ENCODE measurements at places on chromosomes 6 and 20.

DNA sequence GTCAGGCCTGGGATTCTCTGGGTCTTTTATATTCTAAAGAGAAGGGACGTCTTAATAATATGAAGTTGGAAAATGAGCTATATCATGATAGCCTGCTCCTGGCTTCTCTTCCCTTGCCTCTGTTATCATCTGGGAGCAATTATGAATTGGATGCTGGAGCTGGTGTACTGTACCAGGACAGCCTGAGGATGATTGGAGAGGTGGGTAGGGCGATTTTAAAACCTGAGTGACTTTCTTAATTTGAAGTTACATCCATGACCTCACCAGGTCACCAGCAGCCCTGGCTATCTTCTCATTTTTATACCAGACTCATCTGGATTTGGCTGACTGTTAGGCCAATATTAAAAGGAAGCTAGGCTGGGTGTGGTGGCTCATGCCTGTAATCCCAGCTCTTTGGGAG, 317.6 kb downstream of the CLIC5 start:
- DNase-seq = no peak

GRCh38 chr20:23666189-23666588, 22.6 kb downstream of the CST4 start:
- DNase-seq = no peak

GRCh38 chr6:28490205-28490890, 25.2 kb downstream of the GPX6 start:
- no peak for DNase-seq

- DNase-seq = peak; percentile 34
Measured at GRCh38 chr6:136037242-136037875, 185.9 kb downstream of the PDE7B start.

DNA sequence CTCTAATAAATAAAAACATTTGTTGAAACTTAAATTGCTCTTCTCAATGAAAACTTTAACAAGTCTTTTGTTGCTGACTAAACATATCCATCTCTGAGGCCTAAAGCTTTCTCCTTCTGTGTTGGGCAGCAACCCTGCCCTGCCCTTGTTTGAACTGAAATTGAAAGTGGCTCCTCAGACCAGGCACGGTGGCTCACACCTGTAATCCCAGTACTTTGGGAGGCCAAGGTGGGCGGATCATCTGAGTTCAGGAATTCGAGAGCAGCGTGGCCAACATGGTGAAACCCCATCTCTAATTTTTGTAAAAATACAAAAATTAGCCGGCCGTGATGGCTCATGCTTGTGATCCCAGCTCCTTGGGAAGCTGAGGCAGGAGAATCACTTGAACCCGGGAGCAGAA, 29.2 kb upstream of the GNRH2 start:
- DNase-seq = no peak

GRCh38 chr6:111269401-111269970, 182.2 kb downstream of the SLC16A10 start:
- no peak for DNase-seq

DNA sequence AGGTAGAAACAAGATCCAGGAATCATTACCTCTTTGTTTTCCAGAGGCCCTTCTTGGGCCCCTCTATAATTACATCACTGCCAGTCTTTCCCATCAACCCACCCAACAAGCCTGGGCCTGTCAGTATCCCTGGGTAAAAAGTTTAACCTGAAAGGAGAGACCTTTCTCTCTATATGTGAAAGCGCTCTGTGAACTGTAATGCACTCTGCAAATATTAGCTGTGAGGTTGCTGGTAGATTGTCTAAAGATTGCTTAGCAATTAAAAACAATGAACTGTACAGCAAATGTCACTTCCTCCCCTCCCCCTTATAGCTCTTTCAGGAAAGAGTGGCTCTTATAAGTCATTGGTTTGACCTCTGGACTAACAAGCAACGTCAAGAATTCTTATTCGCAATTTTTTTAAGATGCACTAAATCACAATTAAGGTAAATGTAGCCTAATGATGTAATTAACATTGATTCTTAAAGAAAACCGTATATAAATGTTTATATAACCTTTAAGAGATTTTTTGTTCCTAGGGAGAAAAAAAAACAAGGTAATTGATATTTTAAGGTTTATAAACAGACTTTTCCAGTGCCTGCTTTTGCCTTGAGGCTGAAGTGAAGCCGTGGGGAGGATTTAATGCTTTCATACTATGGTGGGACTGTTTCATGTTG, 18.4 kb downstream of the ECT2L start:
- DNase-seq = no peak

DNA sequence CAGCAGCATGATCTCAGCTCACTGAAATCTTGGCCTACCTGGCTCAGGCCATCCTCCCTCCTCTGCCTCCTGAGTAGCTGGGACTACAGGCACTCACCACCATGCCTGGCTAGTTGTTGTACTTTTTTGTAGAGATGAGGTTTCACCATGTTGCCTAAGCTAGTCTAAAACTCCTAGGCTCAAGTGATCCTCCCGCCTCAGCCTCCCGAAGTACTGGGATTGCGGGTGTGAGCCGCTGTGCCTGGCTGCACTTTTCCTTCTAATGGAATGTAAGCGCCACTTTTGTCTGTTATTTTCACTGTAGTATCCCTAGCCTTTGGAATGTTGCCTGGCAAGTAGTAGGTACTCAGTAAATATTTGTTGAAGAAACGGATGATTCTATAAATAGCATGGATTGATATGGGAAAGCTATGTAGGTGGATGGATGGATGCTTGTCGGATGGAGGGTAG, 10.4 kb upstream of the TRIB3 start:
- DNase-seq = no peak

DNA sequence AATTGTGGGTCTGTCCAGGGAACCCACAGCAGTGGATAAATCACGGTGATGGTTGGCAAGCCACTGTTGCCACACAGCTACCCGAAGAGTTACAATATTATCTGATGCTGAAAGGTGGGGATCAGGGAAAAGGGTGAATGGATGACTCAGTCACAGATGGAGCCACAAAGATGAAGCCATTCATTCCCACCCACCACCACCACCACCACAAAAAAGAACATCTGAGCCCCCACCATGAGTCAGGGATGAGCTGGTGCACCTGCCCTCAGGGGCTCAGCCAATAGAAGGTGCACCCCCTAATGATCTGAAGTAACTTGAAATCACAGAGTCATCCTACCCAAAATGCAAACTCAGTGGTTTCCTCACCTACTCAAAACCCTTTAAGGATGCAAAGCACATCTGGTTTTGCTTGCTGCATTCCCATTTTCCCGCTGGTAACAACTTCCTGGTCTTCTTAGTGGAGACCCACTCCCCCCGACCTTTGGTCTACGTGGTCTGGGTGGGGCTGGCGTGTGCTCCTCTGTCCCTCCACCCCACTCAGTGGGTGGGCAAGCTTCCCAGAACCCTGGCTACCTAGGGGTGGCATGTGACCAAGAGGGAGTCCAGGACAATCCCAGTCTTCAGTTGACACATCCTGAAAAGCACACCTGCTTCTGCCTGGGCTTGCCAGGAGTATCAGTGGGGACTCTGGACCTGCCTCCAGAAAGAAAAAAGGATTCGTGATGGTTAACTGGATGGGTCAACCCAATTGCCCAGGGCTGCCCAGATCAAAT, 125.5 kb downstream of the ANKRD60 start:
- DNase-seq = peak; percentile 8

- DNase-seq = no peak
Measured at GRCh38 chr6:123519189-123519505, 117.6 kb downstream of the TRDN start.

DNA sequence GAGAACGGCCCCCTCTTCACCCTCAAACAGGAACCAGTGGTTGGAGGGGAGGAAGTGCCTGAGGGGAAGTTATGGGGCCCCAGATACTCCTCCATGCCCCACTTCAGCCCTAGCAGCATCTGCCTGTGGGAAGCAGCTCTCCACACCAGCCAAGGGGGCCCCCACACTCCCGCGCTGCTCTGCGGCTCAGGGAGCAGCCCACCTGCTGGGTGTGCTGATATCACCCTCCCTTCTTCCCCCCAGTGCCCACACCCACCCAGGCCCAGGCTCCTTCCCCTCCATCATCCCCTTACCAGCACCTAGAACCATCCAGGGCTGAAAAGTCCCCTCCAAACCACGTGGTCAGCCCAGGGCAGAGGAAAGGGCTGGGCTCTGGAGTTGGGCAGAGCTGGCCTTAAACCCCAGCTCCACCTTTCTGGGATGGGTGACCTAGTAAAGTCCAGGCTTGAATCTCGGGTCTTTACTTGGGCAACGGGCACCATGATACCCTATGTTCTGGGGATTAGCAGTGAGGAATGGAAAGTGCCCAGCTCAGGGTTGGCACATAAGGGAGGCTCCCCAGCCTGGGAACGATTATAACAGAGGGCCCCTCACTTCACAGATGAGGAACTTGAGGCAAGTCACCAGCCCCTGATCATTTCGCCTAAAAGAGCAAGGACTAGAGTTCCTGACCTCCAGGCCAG, 663 bp downstream of the LST1 start:
- no peak for DNase-seq

GRCh38 chr6:141482796-141483597, 649.7 kb upstream of the GJE1 start:
- DNase-seq = no peak

DNA sequence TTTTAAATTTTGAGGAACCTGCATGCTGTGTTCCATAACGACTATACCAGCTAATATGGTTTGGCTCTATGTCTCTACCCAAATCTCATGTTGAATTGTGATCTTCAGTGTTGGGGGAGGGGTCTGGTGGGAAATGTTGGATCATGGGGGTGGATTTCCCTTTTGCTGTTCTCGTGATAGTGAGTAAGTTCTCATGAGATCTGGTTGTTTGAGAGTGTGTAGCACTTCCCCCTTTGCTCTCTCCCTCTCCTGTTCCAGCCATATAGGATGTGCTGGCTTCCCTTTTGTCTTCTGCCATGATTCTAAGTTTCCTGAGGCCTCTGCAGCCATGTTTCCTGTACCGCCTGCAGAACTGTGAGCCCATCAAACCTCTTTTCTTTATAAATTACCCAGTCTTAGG, 61.8 kb upstream of the NEDD9 start:
- DNase-seq = no peak

GRCh38 chr20:8509809-8510208, 377.7 kb downstream of the PLCB1 start:
- no peak for DNase-seq

GRCh38 chr6:39256294-39256940, 27.1 kb upstream of the KCNK5 start:
- no peak for DNase-seq

DNA sequence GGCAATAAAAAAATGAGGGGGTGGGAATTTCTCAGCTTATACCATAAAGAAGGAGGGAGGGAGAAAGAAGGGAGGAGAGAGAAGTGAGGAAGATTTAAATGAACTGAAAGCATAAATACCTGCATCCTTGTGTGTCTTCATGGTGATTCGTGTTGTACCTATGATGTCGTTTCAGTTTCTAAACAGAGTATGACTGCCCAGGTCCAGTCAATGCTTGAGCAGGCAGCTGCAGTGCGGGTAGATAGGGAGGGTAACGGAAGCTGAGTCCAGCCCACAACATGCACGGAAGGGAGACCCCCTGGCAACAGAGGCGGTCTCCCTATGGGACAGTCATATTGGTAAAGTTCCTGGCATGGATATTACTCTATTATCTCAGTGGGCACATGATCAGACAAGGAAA, 184.5 kb downstream of the KIF16B start:
- DNase-seq = no peak

GRCh38 chr6:33983721-33984465, 162.0 kb downstream of the GRM4 start:
- no peak for DNase-seq

GRCh38 chr20:23435626-23436539, 3.6 kb upstream of the CSTL1 start:
- DNase-seq = no peak

GRCh38 chr20:59598625-59599310, 5.6 kb upstream of the PHACTR3 start:
- DNase-seq = peak; percentile 7

DNA sequence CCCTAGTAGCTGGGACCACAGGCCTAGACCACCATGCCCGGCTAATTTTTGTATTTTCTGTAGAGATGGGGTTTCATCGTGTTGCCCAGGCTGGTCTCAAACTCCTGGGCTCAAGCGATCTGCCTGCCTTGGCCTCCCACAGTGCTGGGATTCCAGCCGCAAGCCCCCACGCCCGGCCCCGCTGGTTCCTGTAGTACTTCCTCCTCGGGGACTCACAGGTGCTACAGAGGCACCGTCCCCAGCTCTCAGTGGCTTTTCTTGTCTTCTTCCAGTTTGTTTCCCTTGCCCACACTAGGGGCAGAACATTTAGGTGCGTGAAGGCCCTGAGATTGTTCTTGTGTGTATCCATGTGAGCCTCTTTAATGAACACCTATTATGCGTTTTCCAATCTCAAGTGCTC, 773 bp upstream of the ZBP1 start:
- no peak for DNase-seq

- peak; percentile 52 for DNase-seq
Measured at GRCh38 chr6:41546475-41546865, 289 bp downstream of the FOXP4 start.

GRCh38 chr20:32445539-32446273, 87.6 kb downstream of the ASXL1 start:
- DNase-seq = no peak

- DNase-seq = no peak
Measured at GRCh38 chr6:149503872-149504271, 19.1 kb upstream of the ZC3H12D start.

DNA sequence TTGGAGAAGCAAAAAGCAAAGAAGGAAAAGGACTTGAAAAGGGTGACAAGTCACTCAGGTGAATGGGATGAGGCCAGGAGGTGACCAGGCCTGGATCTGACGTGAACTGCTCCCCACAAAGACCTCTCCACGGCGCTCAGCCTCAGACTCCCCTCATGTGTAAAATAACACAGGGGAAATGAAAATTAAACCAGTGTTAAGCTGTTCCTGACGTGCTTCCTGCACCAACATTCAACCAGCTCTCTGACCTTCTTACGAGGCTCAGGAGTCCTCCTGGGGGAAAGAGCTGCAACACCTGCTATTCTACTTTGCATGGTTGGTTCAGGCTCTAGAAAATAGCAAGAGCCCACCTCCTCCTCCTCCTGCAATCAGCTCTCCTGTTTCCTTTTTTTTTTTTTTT, 256.7 kb downstream of the ATXN1 start:
- no peak for DNase-seq

GRCh38 chr6:4856785-4857184, 80.6 kb downstream of the CDYL start:
- no peak for DNase-seq

DNA sequence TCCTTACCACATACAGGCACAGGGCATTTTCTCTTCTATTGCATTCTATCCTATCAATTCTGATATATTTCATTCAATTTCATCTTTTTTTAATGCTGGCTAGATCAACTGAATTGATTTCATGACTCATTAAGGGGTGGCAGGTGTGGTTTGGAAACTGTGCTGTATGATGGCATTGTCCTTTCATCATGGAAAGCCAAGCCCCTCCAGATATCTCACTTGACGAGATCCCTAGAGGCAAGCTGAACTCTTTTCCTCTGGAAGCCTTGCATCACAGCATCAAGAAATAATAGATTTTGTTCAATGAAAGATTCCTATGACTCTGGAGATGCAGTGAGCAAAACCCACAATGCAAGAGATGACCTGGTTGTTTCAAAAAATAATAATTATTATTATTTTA, 401.2 kb downstream of the PREX1 start:
- DNase-seq = no peak
